Stomach (tissue), 19 donors: ENCODE measurements at places on chromosomes 1 and 21.

DNA sequence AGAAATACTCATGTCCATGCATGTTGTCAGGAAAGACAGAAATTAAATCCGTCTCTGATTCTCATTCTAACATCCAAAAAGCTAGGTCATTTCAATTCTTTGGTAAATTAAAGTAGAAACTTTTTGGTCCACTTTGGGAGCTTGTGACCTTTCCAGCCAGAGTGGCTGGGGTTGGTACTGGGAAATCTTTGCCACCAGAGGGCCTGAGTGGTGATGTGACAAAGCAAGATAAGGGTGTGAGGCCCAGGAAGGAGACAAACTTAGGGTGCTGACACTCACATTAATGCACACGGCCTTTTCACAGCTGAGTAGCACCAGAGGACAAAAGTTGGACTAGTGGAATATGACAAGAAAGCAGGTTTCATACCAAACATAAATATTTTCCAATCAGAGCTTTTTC is 144.3 kb downstream of the DNM3 start:
- no peak for DNase-seq

- no peak for DNase-seq
Measured at GRCh38 chr1:229950020-229950419, 117.0 kb upstream of the GALNT2 start.

DNA sequence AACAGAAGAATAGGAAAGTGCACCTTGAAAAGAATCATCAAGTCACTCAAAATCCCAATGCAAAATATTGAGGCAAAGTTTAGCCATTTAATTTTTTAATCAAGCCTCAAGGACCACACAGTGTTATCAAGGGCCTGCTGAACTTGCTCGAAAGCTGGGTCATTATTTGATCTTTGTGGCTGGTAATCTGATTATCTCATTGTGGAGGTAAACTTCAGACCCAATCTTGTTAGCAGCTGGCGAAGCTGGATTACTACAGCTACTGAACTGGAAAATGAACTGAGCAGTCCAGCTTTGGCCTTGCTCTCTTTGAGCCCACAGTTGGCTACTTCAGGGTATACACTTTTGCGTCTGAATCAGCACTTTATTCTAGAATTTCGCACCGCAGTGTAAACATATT is 94.4 kb downstream of the BARHL2 start:
- no peak for DNase-seq

DNA sequence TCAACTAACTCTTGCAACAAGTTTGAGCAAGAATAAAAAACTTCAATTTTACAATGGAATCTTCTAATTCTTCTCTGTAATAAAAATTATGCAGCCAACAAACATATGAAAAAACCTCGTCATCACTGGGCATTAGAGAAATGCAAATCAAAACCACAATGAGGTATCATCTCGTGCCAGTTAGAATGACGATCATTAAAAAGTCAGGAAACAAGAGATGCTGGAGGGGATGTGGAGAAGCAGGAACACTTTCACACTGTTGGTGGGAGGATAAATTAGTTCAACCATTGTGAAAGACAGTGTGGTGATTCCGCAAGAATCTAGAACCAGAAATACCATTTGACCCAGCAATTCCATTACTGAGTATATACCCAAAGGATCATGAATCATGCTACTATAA is 327.5 kb upstream of the LYPLAL1 start:
- DNase-seq: no peak

DNA sequence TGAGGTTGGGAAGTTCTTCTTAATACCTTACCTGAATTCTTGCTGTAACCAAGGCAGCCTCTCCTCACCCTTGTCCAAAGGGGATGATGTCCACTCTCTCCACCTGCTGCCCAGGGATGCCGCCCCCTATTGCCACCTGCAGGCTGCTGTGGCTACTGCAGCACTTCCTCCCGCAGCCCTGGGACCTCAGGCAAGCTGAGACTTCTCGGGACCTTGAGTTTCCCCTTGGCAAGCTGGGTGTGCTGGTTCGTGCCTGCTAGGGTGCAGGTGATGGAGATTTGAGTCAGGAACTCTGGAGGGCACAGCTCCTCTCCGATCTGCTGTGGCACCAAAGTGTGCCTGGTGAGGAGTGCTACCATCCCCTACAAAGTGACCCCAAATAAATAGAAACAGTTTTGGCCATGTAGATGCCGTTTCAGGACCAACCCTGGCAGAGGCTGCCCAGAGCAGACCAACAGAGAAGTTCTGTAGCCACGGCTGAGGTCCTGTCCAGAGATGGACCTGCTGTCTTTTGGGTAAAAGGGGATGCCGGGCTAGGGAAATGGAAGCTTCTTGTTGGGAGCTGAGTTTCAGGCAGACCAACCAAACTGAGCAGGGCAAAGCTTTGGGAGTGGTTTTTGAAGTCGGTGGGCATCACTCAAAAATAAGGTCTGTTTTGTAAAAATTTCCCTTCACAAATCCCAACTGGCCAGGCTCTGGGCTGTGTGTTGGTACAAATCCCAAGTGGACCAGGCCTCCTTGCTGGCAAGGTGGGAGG is 31.7 kb downstream of the RUNX3 start:
- peak; percentile 81 for DNase-seq

DNA sequence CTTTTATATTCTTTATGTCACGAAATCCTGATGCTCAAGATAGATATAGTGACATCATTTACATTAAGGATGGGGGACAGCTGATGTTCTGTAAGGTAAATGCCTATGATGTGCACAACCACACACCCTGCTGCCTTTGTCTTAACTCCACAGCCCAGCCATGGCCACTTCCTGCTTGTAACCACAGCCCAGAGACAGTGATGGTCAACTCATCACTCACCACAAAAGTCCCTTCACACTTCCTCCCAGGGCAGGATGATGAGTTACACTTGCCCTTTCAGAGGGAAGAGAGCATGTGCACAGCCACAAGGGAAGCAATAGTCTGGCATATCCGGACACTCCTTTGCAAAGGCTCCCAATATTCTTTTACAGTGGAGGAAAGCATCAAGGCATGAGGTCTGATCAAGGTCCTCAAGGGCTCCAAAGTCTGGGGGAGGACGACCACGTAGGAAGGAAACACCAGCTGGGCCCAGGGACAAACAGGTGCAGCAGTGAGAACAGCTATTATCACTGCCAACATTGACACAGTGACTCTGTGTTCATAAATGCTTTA is 53.8 kb downstream of the PLPP3 start:
- DNase-seq: peak; percentile 36

DNA sequence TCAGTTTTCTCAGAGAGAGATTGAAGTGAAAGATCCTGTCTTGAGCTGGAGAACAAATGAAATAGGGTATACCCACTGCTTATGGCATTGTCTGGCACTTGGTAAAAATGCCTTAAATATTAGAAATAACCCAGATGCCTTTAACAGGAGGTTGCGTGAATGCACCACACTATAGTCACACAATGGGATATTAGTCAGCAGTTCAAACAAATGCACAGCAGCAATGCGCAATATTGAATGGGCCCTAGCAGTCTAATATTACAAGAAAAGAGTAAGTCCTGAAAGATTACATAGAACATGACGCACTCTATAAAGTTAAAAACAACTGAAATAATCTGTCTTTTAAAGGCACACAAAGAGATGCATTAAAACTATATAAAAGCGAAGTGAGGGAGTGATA is 161.1 kb downstream of the EDEM3 start:
- no peak for DNase-seq

DNA sequence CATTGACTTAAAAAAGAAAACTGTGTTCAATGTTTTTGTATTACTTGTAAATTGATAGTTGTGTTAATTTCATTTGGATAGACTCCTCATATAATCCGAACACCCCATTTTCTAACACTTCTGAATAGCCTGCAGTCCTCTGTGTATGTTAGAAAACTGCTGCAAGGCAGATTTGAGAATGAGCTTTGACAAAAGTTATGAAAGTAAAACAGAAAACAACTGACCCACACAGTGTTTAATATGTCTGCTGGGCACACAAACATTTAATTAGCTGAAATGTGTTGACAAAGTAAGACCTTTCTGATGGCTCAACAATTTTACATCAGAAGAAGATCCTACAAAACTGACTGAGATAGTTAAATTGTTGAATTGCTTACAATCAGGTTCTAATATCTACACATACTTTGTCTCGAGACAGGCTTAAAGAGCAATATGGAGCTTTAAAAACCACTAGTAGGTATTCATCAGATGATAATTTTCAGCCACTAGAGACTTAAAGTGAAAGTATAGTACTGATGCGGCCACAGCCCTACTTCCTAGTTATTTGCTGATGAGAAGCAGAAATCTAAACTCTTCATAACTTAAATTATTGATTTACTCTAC is 40.0 kb upstream of the PRMT6 start:
- no peak for DNase-seq

DNA sequence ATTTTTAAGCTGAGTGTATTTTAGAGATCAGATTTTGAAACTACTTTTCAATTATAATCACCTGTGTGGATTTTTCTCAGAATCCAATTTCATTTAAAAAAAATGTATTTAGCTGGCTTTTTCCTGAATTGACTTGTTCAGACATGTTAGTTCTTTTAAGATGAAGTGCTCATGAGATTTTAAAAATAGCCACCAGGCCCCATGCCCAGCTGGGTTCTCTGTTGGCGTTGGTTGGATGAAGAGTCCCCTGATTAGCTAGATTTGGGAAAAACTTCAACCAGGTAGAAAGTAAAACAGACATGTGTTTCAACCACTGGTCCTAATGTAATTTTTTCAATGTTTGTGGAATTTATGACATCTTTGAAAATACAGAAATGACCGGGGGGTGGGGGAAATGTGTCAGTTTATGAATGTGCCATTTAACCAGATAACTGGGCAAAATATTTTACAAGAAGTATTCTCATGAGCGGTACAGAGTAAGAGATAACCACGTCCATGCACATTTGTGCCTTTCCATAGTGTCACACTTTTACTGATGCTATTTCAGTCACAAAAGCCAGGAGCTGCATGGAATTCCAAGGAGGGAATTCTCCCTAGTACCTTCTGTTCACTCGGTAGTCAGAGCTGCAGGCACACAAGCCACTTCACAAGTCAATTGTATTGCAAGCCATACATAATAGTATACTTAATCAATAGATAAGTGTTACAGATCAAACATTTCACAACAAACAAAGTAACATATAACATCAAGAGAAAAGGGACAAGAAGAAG is 51.1 kb downstream of the KCNK1 start:
- no peak for DNase-seq

- DNase-seq: no peak
Measured at GRCh38 chr1:55695151-55695550, 480.0 kb upstream of the USP24 start.

DNA sequence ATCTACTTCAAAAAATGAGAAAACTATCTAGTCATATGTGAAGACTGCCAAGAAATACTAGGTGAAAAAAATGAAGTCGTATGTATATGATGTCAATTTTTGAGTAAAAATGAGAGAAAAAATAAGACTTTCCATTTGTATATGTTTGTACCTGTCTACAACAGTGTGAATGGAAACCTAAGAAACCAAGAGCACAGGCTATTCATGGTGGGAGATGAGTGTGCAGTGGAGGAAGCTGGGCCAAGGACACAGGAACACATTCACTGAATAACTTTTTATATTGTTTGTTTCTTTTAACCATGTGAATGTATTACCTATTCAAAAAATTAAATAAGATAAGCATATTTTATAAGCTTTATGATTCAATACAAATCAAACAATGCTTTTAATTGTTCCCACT is 67.0 kb downstream of the ERO1B start:
- DNase-seq: no peak

GRCh38 chr21:31282095-31282709 is 61.9 kb downstream of the TIAM1 start:
- DNase-seq: peak; percentile 37

- DNase-seq: no peak
Measured at GRCh38 chr1:233393084-233393840, 65.7 kb downstream of the MAP3K21 start.

- no peak for DNase-seq
Measured at GRCh38 chr1:159228554-159228953, 23.9 kb downstream of the ACKR1 start.

- no peak for DNase-seq
Measured at GRCh38 chr1:91604632-91605031, 104.0 kb downstream of the CDC7 start.

DNA sequence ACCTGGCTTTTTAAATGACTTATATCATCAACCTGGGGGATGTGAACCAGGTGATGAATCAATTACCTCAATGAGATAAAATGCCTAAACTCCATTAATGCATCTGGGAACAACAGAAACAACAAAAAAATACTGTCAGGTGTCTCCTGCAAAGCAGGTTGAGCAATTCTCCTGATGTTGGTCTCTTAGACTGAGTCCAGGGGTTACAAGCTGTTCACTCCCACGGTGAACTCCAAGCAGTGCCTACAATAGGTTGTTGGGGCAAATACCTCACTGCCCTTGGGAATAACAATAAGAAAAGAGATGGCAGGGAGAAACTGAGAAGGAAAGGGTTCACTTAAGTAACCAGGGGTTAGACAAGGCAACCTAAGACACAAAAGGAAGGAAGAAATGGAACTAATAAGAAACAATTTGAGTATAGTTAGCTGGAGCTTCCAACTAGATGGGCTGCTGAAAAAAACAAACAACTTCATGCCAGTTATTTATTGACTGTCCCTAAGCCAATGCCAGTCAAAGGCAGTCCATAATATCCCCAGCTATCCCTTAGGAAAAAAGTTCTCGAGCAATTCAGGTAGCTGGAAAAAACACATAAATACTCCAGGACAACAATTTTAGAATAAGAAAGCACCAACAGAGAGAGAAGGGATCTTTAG is 97.6 kb upstream of the MAGI3 start:
- no peak for DNase-seq

- no peak for DNase-seq
Measured at GRCh38 chr21:43667191-43667904, 8.0 kb downstream of the RRP1B start.

GRCh38 chr1:154440036-154440804 is 35.1 kb downstream of the IL6R start:
- DNase-seq: no peak
